Activated CD4-positive, alpha-beta T cell treated with anti-CD3 and anti-CD28 coated beads, Interleukin-2, amount 10 ng/mL, durations not matched to agents 7 days and 5 days (primary cell): ENCODE measurements at places on chromosomes 3 and 15.

- DNase-seq = no peak
These were observed 16.8 kb downstream of the BCL2L10 start for GRCh38 chr15:52095597-52096262.

GRCh38 chr15:94970096-94970495 is 738.7 kb downstream of the MCTP2 start:
- no peak for DNase-seq

- no peak for DNase-seq
These were observed 25.6 kb downstream of the TIGIT start for GRCh38 chr3:114319453-114319852.

GRCh38 chr15:99279290-99279689 is 28.0 kb downstream of the LRRC28 start:
- DNase-seq = no peak

GRCh38 chr15:69623392-69624154 is 171.0 kb downstream of the RPLP1 start:
- no peak for DNase-seq

DNA sequence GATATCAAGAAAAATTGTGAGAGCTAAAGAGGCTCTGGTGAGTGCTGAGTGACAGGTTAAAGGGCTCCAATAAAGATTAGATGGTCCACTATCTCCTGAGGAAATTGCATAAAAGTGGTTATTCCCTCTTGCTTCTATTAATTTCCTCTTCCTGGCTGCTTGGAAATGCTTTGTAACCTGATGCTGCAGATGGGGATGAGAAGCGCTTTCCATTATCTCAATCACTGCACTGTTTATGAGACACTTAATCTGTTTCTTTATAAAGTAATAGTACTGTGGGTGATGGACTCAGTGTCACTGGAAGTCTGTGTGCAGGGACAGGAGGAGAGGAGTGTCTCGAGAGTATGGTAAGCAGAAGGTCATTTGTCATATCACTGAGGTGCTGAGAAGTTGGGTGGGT is 305.3 kb downstream of the EPHB1 start:
- no peak for DNase-seq

DNA sequence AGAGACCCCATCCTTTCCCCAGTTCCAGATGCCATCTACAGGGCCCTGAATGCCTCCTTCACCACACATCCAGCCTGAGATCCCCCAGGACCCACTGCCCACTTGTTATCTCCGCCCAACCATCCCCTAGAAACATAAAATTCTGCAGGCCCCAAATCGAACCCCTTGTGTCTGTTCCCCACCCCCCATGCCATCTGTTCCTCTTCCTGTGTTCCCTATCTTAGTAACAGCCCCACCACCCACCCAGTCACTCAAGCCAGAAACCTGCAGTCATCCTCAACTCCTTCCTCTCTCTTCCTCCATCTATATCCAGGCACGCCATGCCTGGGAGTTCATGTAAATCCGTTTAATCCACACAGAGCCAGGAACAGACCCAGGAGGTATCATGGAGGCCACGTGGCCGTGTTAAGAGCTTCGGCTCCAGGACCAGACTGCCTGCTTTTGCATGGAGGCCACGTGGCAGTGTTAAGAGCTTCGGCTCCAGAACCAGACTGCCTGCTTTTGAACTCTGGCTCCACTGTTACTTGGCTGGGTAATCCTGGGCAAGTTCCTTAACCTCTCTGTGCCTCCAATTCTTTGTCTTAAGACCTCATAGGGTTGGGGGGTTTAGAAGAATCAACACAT is 4.8 kb downstream of the CSRNP1 start:
- DNase-seq = no peak

- no peak for DNase-seq
These were observed 287.8 kb upstream of the MCTP2 start for GRCh38 chr15:93943586-93943985.

GRCh38 chr15:65512807-65513416 is 4.6 kb downstream of the DPP8 start:
- no peak for DNase-seq
